ENCODE measurements at places on chromosomes 1 and 21.

GRCh38 chr21:42650033-42650370, 3.4 kb upstream of the PDE9A start:
- DNase-seq, result no peak

DNA sequence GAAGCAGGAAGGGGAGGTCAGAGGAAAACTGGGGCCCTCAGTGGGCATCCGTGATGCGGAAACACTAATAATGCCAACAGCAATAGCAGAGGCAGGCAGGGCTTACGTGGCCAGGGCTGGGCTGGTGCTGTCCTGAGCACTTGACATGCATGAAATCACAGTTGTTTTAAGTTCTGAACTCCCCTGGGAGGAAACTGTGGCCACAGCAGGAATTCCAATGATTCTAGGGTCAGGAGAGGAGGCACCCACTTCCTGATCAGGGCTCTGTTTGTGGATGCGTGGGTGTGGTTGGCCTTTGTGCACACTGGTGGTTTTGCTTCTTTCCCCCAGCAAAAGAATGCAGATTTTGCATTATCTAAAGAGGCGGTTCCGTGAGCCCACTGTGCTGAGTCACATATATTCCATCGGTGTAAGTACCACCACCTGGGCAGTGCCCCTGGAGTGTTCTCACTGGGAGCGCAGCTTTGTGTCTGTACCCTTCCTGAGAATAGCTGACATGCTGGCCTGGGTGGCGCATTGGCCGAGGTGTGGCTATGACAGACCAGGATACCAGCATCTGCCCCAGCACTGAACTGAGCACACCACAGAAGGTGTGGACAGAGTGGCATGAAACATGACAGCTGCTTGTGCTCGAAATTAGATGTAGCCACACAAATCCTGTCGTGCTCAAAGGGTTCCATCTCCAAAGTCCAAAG, 71.0 kb downstream of the PDE9A start:
- peak; percentile 67 for DNase-seq

GRCh38 chr1:238254935-238255334, 364.2 kb upstream of the ZP4 start:
- no peak for DNase-seq

- DNase-seq, result no peak
Observed at GRCh38 chr21:33657124-33657820, 15.0 kb downstream of the ITSN1 start.

DNA sequence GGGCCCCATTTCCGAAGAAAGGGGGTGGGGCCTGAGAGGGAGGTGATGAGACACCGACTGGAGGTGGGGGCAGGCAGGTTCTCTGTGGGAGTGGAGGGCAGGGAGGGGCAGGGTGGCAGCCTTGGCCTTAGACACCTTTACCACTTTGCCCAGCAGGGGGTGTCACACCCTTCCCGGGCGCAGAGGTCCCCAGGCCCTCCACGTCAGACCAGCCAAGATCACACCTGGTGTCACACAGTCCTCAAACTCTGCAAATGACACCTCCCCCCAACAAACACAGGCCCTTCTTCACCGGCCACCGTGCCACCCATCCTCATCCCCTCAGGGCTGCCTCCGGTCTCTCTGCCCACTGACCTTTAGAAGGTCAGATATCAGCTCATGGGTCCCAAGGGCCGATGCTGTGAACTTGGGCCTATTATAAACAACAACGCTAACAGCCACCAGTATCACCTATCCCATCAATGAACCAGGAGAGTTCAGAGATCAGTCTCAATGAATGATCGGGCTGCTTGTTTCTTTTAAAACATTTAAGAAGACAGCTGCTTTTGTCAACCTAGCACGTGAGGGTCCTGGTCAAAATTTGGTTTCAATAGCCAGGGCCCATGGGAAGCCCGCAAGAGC, 103.9 kb downstream of the CASZ1 start:
- no peak for DNase-seq

- DNase-seq, result no peak
Observed at GRCh38 chr1:72063364-72064044, 218.8 kb downstream of the NEGR1 start.

GRCh38 chr21:41662161-41662560, 104.7 kb downstream of the RIPK4 start:
- no peak for DNase-seq

DNA sequence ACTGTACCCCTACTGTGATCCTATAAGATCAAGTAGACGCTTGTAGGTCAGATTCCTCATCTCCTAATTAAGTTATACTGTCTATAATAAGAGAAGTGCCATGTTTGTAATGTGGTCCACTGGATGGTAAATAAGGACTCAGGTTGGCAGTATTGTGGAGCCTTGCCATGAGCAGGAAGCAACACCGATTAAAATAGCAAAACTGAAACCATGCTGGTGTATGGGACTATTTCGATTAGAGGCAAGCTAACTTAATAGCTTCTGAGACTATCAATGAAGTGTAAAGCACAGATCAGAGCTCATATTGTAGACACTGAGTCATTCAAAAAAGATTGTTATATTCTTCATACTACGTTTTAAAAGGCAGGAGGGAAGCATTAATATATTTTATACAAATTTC, 348.8 kb downstream of the HHAT start:
- DNase-seq, result no peak

DNA sequence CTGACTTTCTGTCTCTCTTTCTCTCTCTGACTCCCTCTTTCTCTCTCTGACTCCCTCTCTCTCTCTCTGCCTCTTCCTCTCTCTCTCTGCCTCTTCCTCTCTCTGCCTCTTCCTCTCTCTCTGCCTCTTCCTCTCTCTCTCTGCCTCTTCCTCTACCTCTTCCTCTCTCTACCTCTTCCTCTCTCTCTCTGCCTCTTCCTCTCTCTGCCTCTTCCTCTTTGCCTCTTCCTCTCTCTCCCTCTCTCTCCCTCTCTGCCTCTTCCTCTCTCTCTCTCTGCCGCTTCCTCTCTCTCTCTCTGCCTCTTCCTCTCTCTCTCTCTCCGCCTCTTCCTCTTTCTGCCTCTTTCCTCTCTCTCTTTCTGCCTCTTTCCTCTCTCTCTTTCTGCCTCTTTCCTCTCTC, 18.6 kb upstream of the ANKRD45 start:
- DNase-seq, result no peak
